CD4-positive, alpha-beta T cell treated with Interleukin-17A for 1 hour (primary cell): ENCODE measurements at places on chromosomes 12 and 14.

GRCh38 chr14:74503291-74503937 lies 9.8 kb downstream of the ISCA2 start:
- DNase-seq: no peak

DNA sequence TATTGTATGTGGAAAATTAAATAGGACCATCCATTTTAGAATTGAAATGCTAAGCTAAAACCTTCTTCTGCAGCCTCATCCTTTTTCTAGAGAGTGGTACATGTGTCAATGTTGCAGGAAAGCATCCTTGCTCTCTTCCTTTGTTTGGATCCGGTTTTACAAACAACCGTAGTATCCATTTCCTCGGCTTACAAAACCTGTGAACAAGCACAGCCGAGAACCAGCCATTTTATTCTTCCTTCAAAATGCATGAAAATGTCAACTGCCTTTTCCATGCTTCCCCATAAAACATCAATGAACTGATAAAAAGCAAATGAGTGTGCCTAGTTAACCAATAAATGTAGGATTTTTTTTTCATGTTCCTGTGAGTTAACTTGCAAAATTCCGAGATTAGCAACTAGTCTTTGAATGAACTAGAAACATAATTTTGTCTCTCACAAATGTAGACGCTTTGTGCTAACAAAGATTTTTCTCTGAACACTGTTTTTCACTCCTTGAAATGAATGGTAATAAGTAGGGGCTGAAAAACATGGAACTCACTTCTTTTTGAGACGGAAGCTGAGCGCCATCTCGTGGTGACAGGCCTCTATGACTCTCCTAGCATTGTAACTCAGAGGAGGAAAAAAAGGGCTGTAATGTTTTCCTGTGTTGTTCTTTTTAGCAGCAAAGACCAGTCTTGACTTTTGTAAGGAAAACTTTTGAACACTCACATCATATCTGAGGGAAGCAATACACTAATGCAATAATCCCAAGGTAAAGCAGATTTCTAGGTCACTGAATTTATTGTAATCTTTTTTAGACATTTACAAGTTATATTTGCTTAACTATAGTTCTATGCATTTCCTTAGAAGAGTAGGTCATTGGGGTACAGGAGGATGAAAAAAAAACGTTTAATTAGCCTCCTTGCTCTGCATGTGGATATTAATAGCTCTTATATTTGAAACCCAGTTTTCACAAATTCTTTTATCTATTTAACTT lies 157.4 kb upstream of the FOXG1 start:
- DNase-seq: no peak

- no peak for DNase-seq
These were observed 630.1 kb upstream of the TMEM132C start for GRCh38 chr12:127636882-127637281.

GRCh38 chr12:50056639-50056976 lies 788 bp upstream of the ASIC1 start:
- no peak for DNase-seq

- DNase-seq: peak; percentile 13
These were observed 417.3 kb downstream of the SNAPC1 start for GRCh38 chr14:62179367-62180018.

GRCh38 chr12:88549929-88550328 lies 30.3 kb downstream of the KITLG start:
- no peak for DNase-seq

GRCh38 chr12:66740732-66741131 lies 61.9 kb upstream of the GRIP1 start:
- no peak for DNase-seq

DNA sequence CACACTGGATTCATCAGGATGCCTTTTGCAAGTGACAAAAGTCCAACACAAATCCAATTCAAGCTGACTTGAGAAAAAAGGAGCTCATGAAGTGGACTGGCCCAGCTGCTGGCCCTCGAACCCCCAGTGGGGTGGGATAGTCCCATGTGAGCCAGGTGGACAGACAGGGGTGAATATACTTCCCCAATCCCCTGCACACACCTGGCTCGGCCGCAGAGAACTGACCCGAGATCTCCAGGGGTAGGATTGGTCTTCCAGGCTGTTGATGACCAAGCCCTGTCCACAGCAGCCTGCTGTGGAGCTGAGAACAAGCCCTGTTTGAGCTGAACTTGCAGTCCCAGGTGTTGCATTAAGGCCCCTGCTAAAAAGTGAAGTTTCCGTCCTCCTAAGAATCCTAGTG lies 56.2 kb downstream of the TPCN1 start:
- no peak for DNase-seq

DNA sequence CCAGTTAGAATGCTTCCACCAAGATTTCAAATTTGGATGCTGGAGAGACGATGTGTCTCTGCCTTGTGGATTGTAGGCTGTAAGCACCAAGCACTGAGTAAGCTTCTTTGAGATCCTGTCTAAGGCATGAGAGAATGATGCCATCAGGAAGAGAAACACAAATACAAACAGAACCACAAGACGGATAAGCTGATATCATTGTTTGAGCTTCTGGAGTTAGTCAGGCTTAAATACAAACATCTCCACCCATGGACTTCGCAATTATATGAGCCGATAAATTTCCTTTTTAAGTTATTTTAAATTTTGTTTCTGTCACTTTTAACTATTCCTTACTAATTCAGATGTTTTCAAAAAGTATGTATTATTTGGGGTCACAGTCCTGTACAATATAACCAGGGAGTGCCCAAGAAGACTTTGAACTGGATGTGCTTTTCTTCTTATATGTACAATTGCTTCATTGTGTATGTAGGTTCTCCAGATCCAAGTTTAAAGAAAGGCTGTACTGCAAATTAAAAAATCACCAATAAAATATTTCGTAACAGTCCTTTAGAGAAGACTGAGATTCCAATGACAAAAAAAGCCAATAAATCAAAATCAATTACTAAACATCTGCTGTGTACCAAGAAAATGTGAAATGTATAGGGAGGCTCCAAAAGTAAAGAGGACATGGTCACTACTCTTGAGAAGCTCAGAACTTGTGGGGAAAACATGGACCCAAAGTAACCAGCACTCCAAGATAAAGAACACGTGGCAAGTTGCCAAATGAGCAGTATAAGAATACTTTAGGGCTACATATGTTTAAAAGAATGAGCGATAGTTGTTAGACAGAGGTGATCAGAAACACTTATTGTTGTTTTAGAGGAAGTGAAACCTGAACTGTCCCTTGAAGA lies 274.1 kb downstream of the ADAMTS20 start:
- no peak for DNase-seq
